ENCODE measurements at places on chromosomes 13 and 19. TPM values are rescaled to one million over a fixed set of nuclear protein-coding genes. Genes with fewer than 3 reads are reported as not detected.

Gene SPACA4
- not detected for total RNA-seq

Gene CRTC1
- 8.2 TPM for total RNA-seq

Gene SOHLH2
- not detected for total RNA-seq

Gene IGFL2
- total RNA-seq: 0.30 TPM

Gene ZIC2
- total RNA-seq: not detected

Gene GRK1
- 0.05 TPM for total RNA-seq

Gene ADGRE1
- total RNA-seq: 1.8 TPM

Gene CCDC70
- total RNA-seq: not detected

Gene CRX
- total RNA-seq: not detected

Gene CGB8
- total RNA-seq: not detected

Gene TJP3
- total RNA-seq: 1.0 TPM

Gene CATSPERD
- total RNA-seq: not detected

Gene CAMSAP3
- total RNA-seq: 0.11 TPM

Gene LIN7B
- total RNA-seq: 4.2 TPM

Gene ZNF585A
- 5.4 TPM for total RNA-seq

Gene SYT5
- total RNA-seq: not detected

Gene CD177
- not detected for total RNA-seq

Gene DBP
- 11.8 TPM for total RNA-seq

Gene APOC4
- not detected for total RNA-seq

Gene PSG11
- total RNA-seq: not detected

Gene LIM2
- total RNA-seq: not detected

Gene KLK12
- not detected for total RNA-seq

Gene YJEFN3
- 9.5 TPM for total RNA-seq

Gene GFY
- not detected for total RNA-seq

Gene CEACAM3
- total RNA-seq: not detected

Gene KLC3
- not detected for total RNA-seq

Gene CARM1
- total RNA-seq: 38.6 TPM

Gene ONECUT3
- total RNA-seq: not detected

Gene FAM187B
- total RNA-seq: not detected

Gene KLK4
- total RNA-seq: not detected

Gene ZNF573
- total RNA-seq: 4.8 TPM

Gene PSG7
- not detected for total RNA-seq

Gene PARP4
- total RNA-seq: 69.4 TPM

Gene EDDM13
- total RNA-seq: 2.8 TPM

Gene TEX26
- not detected for total RNA-seq

Gene C19orf85
- total RNA-seq: not detected

Gene NCAN
- total RNA-seq: 0.48 TPM

Gene SHISA2
- 0.41 TPM for total RNA-seq

Gene PNMA8B
- not detected for total RNA-seq

Gene COL5A3
- total RNA-seq: not detected

Gene HSD17B14
- total RNA-seq: 0.59 TPM

Gene VSIG10L
- 2.4 TPM for total RNA-seq

Gene RFX1
- 16.2 TPM for total RNA-seq

Gene SLC7A9
- total RNA-seq: 0.55 TPM

Gene ZNF154
- 5.1 TPM for total RNA-seq

Gene TMPRSS9
- not detected for total RNA-seq

Gene LILRB1
- total RNA-seq: 0.11 TPM

Gene CLIP3
- total RNA-seq: 3.0 TPM

Gene ACP7
- total RNA-seq: not detected

Gene ZNF791
- 30.6 TPM for total RNA-seq

Gene ZNF729
- total RNA-seq: not detected

Gene ZNF559
- total RNA-seq: 12.2 TPM
